PC-3 (cell line): ENCODE measurements at places on chromosomes 16 and 17. TPM values are rescaled to one million over a fixed set of nuclear protein-coding genes. Genes with fewer than 3 reads are reported as not detected.

DNA sequence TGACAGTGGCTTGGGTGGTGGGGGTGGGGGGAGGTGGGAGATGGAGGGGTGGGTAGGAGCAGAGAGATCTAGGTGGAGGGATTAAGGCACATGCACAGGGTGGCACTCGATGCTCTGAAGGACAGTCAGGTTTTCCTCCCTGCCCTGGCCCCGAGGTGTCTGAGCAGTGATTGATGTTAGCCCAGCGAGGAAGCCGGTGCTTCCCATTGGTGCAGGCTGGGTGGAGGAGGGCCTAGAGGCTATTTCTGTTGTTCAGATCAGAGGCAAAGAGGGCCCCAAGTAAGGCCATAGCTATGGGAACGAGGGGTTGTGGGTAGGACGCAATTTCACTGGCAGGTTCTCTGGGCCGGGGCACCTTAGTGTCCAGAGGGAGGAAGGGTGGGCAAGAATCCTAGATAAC lies 23.1 kb downstream of the CACNA1G start:
- no peak overlapping the region for H3K4me3 ChIP-seq
- no peak overlapping the region for H3K27ac ChIP-seq
- no peak for DNase-seq
- no peaks in the 10 kb centered on the region for H3K36me3 ChIP-seq
- no peaks in the 10 kb centered on the region; the same call in 1 of the 2 replicates for H3K27me3 ChIP-seq

DNA sequence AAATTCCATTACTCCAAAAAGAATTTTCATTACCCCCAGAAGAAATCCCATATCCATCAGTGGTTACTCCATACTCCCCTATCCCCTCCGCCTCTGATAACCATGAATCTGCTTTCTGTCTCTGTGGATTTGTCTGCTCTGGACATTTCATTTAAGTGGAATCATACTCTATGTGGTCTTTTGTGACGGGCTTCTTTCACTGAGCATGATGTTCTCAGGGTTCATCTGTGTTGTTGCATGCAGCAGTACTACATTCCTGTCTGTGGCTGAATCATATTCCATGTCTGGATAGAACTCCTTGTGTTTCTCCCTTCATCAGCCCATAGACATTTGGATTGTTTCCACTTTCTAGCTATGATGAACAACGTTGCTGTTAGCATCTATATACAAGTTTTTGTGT lies 59.5 kb upstream of the IRX3 start:
- no peaks in the 10 kb centered on the region; the same call in 1 of the 2 replicates for H3K27me3 ChIP-seq
- H3K4me3 ChIP-seq: no peak overlapping the region
- no peak for DNase-seq

DNA sequence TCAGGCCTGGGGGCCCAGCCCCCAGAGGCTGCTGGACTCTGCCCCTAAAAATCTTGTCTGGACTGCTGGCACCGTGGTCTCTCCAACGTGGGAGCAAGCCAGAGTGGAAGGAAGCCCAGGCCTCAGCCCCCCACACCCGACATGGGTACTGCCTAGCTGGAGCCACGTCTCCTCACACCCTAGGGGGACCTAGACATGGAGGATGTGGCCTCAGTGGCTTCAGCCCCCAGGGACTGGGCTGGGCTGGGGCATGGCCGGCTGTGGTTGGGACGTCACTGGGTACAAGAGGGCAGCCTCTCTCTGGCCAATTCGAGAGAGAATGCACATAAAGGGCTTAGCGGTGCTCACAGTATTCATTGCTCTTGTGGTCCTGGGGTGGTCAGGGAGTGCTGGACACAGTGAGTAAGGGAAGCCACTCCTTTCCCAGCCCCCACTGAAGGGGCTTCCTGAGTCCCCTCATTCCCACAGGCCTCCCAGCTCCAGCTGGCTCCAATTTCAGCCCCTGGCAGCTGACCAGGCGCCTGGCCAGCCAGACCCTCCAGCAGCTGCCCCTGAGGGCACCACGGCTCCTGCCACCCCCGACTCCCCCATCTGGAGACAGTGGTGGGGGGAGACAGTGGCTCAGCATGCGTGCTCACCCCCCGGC lies 1.1 kb downstream of the CDH15 start:
- H3K27me3 ChIP-seq: no peaks in the 10 kb centered on the region
- no peak overlapping the region for H3K4me3 ChIP-seq
- no peak overlapping the region for H3K27ac ChIP-seq
- no peak for DNase-seq

Gene MT1A
- not detected in 2 replicates for total RNA-seq

Gene TELO2
- 37.8 and 61.3 TPM in 2 replicates for total RNA-seq

GRCh38 chr16:11675561-11676511 lies 7.6 kb downstream of the SNN start:
- H3K36me3 ChIP-seq: no peaks in the 10 kb centered on the region; the same call in 1 of the 2 replicates
- no peak overlapping the region for H3K4me3 ChIP-seq
- no peak for DNase-seq
- H3K4me1 ChIP-seq: no peaks in the 10 kb centered on the region

GRCh38 chr17:9408868-9409829 lies 166.5 kb downstream of the STX8 start:
- H3K27me3 ChIP-seq: no peaks in the 10 kb centered on the region
- no peak overlapping the region for H3K27ac ChIP-seq
- peaks cover 9% of the 10 kb centered on the region; the same call in 1 of the 2 replicates for H3K4me1 ChIP-seq
- no peaks in the 10 kb centered on the region for H3K36me3 ChIP-seq

Gene PTGES3L
- total RNA-seq: 0.52 and 0.55 TPM in 2 replicates

- no peak for DNase-seq
- H3K27me3 ChIP-seq: no peaks in the 10 kb centered on the region
- no peak overlapping the region for H3K27ac ChIP-seq
- H3K36me3 ChIP-seq: no peaks in the 10 kb centered on the region
These were observed 21.0 kb upstream of the G6PC1 start for GRCh38 chr17:42879596-42879985.

DNA sequence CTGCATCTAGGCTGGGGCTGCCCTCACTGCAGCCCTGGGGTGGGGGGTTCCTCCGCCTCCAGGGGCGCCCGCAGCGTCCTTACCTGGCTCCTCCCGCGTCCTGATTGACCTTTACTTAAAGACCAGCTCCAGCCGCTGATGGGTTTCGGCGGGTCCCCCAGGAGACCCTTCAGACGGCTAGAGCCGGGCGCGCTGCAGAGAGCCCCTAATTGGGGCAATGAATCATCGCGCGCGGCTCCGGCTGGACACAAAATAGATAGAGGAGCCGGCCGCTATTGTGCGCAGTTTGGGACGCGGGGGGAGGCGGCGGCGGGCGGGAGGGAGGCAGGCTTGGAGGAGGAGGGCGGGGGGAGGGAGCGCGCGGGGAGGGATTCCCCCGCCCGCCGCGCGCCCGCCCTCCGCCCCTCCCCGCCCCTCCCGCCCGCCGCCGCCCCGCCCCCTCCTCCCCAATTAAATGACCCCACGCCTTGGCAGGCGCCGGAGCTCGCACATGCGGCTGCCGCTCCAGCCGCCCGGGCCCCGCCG lies 56.5 kb upstream of the CIBAR2 start:
- H3K36me3 ChIP-seq: no peaks in the 10 kb centered on the region
- no peaks in the 10 kb centered on the region for H3K27me3 ChIP-seq
- peaks cover 24% of the 10 kb centered on the region for H3K4me1 ChIP-seq
- DNase-seq: peak; percentile 31

Gene NAGS
- total RNA-seq: 13.5 and 14.3 TPM in 2 replicates

DNA sequence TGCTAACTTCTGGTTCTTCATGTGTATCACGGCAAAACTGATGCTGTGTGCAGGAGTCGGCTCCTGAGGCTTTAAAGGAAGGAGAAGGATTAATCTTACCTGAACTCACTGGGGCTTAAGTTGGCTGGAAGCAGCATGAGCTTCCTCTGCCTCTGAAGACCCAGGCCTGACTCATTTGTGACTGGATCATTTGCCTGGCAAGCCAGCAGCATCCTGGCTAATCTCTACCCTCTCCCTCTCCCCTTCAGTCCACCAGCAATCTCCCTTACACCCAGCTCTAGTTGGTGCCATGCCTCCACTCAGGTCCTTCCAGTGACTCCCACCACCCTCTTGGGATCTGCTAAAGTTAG lies 150.3 kb downstream of the IRX3 start:
- DNase-seq: peak; percentile 40
- H3K4me1 ChIP-seq: peaks cover 8% of the 10 kb centered on the region
- H3K36me3 ChIP-seq: no peaks in the 10 kb centered on the region
- H3K4me3 ChIP-seq: no peak overlapping the region

DNA sequence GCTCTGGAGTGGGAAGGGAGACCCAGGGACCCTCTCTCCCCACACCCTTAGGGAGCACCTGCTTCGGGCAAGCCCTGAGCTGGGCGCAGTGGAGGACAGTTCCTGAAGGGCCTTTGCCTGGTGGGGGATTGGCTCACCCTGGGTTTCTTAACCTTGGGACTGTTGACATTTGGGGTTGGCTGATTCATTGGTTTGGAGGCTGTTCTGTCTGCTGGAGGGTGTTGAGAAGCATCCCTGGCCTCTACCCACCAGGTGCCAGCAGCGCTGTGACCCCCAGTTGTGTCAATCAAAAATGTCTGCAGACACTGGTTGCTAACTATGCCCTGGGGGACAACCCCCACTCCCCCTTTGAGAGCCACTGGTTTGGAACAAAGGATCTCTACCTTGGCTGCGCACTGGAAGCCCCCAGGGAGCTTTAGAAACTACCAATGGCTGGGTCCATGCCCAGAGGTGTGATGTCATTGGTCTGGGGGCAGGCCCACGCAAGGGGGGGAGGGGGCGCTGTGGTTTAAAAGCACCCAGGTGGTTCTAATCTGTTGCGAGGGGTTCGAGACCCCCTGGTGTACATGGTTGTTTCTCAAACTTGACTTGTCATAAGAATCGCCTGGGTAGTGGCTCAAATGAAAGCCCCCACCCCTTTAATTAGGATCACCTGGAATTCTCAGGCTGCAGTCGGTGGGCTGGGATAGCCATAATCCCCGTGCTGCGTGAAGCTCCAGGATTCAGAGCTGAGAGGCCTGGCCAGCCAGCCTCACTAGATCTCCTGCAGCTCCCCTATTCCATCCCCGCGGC lies 151.9 kb upstream of the GSE1 start:
- DNase-seq: peak; percentile 6
- H3K4me1 ChIP-seq: no peaks in the 10 kb centered on the region
- H3K36me3 ChIP-seq: no peaks in the 10 kb centered on the region
- H3K27me3 ChIP-seq: no peaks in the 10 kb centered on the region

- H3K36me3 ChIP-seq: no peaks in the 10 kb centered on the region
- no peaks in the 10 kb centered on the region for H3K27me3 ChIP-seq
- DNase-seq: no peak
These were observed 60.5 kb downstream of the MRC2 start for GRCh38 chr17:62687997-62688396.

DNA sequence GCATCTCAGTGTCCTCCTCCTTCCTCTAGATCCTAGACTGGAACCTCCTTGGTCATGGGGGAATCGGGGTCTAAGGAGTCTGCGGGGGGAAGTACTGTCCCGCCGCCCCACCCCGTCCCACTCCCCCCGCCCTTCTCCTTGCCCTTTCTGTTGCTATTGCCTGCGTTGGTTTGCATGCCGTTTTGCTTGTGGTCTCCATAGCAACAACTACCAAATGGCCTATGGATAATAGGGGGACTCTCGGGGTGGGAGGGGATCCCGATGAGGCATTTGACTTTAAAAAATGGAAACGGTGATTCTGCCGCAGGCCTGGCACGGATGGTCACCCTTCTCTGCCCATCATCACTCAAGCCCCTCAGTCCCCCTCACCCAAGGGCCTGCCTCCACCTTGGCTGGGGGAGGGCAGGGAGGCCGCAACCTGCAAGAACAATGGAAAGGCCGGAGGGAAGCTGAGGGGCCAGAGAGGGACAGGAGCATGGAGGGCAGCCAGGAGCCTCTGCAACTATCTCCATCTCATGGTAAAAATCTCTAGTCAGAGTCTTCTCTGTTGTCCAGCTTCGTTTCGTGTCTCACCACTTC lies 231.4 kb upstream of the TNRC6C start:
- DNase-seq: no peak
- no peak overlapping the region for H3K27ac ChIP-seq
- H3K36me3 ChIP-seq: no peaks in the 10 kb centered on the region
- peaks cover 90% of the 10 kb centered on the region for H3K27me3 ChIP-seq
- no peaks in the 10 kb centered on the region for H3K4me1 ChIP-seq
- H3K4me3 ChIP-seq: no peak overlapping the region

GRCh38 chr16:82639666-82640336 lies 13.0 kb downstream of the CDH13 start:
- peaks cover 23% of the 10 kb centered on the region for H3K4me1 ChIP-seq
- H3K27me3 ChIP-seq: no peaks in the 10 kb centered on the region
- peak overlapping the region; percentile 16; the same call in 1 of the 2 replicates for H3K27ac ChIP-seq
- DNase-seq: peak; percentile 73

DNA sequence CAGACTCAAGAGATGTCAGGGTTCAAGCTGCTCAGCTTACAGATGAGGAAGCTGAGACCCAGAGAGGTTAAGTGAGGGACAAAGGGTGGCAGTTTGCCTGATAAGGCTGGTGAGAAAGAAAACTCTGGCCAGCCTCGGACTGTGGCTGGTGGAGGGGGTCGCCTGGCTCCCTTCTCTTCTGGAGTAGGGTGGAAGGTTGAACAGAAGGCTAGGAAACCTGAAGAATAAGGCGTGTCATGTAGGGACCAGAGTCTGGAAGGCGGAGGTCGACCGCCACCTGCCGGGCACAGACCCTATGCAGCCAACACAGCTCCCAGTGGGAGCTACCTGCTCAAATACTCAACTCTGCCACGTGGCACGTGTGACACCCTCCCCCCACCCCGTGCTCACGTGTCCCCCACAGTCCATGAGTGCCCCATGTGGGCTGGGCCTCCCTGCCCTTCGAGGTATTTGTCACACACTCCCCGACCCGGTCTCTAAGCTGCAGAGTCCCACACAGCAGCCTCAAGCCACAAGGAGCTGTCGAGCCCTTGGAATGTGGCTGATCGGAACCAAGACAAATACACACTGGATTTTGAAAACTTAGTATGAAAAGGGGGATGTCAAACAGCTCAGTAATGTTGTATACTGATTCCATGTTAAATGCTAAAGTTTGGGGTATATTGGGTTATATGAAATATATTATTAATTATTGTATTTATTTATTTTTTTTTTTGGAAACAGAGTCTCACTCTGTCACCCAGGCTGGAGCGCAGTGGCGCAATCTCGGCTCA lies 11.8 kb downstream of the HID1 start:
- no peaks in the 10 kb centered on the region for H3K4me1 ChIP-seq
- H3K36me3 ChIP-seq: no peaks in the 10 kb centered on the region
- H3K4me3 ChIP-seq: no peak overlapping the region
- H3K27me3 ChIP-seq: no peaks in the 10 kb centered on the region
- no peak for DNase-seq
- no peak overlapping the region for H3K27ac ChIP-seq

Gene NQO1
- 193 and 251 TPM in 2 replicates for total RNA-seq

- H3K36me3 ChIP-seq: no peaks in the 10 kb centered on the region
- no peak overlapping the region for H3K4me3 ChIP-seq
- peak; percentile 28 for DNase-seq
These were observed 2.6 kb upstream of the MBTPS1 start for GRCh38 chr16:84119368-84119767.
